ENCODE measurements at places on chromosomes 7 and 10.

- DNase-seq, result no peak
These were observed 105.0 kb upstream of the DIP2C start for GRCh38 chr10:794382-794956.

GRCh38 chr7:1455241-1455939 is 3.9 kb downstream of the MICALL2 start:
- DNase-seq, result no peak

- DNase-seq, result no peak
These were observed 292.6 kb downstream of the PARD3 start for GRCh38 chr10:34522546-34522945.

- no peak for DNase-seq
These were observed 45.0 kb upstream of the CACUL1 start for GRCh38 chr10:118799777-118800176.

DNA sequence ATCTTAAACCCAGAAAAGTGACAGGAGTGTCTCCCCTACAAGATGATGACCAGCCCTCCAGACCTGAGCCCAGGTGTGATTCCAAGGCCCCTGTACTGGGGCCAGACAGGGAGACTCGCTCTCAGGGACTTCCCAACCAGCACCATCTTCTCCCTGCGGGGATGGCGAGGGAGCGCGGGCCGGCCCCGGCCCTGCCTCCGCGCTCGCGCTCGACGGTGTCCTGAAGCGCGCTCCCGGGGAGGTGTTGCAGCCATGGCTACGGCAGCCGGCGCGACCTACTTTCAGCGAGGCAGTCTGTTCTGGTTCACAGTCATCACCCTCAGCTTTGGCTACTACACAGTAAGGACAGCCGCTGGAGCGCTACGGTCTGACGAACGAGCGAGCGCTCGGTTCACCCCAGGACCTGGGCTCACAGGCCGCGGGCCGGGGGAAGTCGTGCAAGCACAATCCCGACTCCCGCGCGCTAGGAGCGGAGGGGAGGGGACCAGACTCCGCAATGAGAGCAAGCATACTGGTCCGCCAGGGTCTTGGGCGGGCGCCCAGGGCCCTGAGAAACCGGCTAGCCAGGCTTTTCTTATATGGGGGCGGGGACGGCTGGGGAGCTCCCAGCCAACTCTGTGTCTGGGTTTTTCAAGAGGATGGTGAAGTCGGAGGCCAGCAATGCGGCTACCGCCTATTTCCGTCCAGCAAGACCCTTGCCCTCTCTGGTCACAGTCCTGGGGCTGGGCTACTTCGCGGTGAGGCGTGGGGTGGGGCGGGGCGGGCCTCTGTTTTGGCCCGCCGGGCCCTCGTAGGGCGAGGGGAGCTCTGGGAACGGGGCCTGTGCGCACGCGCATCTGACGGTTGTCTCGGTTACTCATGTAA is at the start of gene TMEM254:
Gene TMEM254, plus strand, starts transcription at position 218 of the 864 bp plus-strand sequence. Its CDS starts 35 bp downstream, at position 253.
- DNase-seq, result peak; percentile 97

DNA sequence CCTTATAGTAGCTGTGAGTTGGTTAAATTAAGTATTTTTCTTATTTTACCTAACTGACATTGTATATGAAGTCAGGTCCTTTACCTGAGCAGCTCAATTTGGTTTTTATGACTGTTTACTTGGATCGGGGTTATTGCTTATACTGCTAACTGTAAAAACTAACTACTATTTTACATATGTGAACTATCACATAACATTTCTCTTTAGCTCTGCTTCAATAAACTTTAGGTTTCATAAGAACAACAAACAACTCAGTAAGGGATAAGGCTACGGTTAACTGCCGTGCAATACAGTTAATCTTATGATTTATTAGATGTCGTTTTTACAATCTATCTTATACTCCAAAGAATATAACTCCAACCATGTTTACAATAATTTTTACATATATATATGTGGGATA is 480.2 kb downstream of the PARD3 start:
- no peak for DNase-seq

- peak; percentile 78 for DNase-seq
These were observed 717 bp downstream of the ADCY1 start for GRCh38 chr7:45574669-45575500.

- no peak for DNase-seq
These were observed 92.9 kb downstream of the ZNF467 start for GRCh38 chr7:149680331-149681025.

DNA sequence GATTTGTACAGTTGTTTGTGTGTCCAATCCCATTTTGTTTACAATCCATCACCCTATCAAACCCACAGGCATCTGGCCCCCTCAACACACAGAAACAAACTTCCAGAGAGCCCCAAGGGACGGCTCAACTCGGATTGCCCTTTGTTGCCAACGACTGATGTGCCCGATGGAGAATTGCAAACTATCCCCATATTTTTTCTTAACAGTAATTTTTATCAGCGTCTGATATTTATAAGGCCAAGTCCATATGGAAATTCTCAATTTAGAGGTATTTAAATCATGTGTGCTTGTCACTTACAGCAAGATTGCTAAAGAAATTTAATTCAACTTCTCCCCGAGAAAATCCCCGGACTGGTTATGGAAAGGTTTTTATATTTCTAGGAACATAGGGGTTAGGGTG is 113.9 kb upstream of the NPS start:
- DNase-seq, result no peak

GRCh38 chr10:56178210-56178609 is 182.8 kb downstream of the ZWINT start:
- peak; percentile 4 for DNase-seq

GRCh38 chr10:102408728-102409603 is 9.6 kb downstream of the PSD start:
- DNase-seq, result peak; percentile 80

GRCh38 chr7:12801107-12801506 is 113.7 kb downstream of the ARL4A start:
- DNase-seq, result no peak

DNA sequence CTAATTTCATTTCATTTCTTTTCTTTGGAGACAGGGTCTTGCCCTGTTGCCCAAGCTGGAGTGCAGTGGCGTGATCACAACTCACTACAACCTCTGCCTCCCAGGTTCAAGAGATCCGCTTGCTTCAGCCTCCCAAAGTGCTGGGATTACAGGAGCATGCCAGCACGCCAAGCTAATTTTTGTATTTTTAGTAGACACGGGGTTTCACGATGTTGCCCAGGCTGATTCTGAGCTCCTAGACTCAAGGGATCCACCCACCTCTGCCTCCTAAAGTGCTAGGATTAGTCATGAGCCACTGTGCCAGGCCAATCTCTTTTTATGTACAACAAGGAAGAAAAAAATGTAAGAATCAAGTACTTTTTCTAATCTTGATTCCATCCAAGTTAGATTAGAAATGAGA is 10.7 kb upstream of the KMT2E start:
- no peak for DNase-seq

DNA sequence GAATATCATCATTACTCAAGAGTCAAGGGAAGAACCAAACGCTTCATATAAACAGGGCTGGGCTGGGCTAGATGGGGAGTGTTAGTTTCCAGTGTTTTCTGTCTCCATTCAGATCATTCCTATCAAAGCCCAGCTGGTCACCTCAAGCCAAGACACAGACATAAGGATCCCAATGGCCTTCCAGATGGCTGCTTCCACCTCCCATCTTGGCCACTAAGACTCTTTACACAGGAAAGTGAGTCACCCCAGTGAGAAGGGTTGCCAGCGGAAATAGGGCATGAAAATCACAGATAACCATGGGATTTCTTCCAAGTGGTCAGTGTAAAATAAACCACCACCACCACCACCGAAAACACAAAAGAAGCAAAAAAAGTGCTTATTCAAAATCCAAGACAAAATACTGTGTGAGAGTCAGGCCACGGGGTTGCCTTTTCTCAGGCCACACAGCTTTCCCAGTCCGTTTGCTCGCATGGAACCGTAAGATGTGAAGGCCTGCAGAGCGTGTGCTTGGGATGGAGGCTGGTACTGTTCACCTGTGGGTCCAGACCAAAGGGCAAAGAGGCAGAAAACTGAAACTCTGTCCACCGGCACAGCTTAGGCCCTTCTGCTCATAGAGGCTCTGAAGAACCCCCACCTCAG is 5.6 kb downstream of the PRSS2 start:
- DNase-seq, result no peak

DNA sequence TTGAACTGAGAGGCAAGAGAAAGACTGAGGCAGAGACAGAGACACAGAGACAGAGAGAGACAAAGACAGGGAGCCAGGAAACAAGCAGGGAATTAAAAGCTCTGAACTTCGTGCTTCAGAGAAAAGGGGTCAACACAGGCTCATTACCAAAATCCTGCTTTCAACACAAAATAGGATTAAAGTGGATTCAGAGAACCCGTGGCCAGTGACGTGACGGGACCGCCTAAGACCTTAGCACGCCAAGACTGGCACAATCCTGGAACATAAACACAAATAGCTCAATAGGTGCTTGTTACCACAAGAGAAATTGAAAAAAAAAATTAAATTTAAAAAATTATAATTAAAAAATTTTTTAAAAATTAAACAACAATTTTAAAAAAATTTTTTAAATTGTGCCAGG is 21.5 kb downstream of the ASB13 start:
- DNase-seq, result no peak

GRCh38 chr7:117559391-117559790 is 79.6 kb downstream of the CFTR start:
- DNase-seq, result no peak

All from retina (tissue), 1 donor.